ENCODE measurements at places on chromosomes 4 and X.

DNA sequence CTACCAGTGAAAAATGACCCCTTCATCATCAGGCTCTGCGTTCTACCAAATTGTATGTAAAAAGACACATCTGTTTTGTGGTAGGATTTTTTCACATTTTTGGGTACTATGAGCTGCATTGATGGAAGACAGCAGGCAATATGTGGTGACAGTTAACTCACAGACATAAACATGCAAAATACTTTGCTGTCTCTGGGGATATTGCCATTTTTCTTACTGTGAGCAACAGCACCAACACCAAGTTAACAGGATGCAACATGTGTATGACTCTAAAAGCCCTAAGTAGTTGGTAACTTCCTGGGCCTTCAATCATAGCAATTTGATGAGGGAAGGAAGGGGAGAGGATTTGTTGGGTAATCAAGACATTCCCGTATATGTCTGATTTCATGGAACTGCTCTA lies 56.4 kb upstream of the DRP2 start:
- DNase-seq, result no peak

GRCh38 chr4:98345838-98346237 lies 84.7 kb downstream of the RAP1GDS1 start:
- no peak for DNase-seq

DNA sequence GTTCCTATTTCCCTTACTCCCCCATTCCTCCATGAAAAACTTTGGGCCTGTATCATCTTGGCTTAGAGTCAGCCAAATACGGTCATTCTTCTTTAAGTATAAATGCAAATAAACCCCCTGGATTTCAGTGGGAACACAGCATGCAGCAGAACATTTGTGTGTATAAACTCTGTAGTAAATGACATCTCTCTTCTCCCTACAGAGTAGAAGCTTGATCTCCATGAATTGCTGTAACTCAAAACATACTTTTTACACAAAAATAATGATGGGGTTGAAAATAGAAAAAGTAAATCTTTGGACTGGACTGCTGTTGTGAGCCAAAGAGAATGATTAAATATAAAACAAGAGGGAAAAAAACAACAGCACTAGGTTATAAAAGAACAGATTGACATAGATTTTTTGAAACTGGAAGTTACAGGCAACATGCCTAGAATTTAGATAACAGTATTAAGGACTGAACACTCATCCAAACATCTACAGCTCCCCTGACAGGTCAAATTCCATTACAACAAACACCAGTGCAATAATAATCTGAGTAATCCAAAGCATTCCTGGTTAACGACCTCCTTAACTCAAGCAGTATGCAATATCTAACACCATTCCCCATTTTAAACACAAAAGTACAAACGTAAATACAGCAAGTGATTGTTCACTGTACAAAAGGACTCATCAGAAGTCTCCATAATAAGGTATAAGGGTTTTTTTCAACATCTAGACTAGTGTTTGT lies 30.7 kb downstream of the TSPAN5 start:
- no peak for DNase-seq

- DNase-seq, result no peak
Observed at GRCh38 chrX:43880425-43880824, 1.8 kb downstream of the MAOB start.

DNA sequence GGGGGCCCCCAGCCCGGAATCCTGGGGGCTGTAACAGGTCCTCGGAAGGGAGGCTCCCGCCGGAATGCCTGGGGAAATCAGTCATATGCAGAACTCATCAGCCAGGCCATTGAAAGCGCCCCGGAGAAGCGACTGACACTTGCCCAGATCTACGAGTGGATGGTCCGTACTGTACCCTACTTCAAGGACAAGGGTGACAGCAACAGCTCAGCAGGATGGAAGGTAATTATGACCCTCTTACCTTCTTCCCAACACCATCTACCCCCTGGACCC lies 1.0 kb downstream of the FOXO4 start:
- DNase-seq, result no peak

DNA sequence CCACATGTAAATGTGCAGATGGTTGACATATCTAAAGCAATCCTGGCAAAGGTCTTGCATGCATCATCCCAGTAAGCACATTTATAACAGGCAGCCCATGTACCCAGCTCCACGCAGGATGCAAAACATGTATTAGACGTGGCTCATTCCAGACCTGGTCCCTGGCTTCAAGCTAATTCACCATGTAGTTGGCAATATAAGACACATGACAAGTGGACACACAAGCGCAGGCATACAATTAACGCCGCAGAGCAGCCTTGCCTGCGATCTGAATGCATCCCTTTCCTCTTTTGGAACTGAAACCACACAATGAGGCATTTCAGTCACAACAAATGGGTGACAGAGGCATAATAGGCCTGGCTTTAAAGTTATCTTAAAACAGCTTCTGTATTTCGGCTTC lies 114.5 kb upstream of the TRIM2 start:
- DNase-seq, result no peak

- peak; percentile 31 for DNase-seq
Observed at GRCh38 chrX:129925305-129926092, 19.5 kb downstream of the UTP14A start.

DNA sequence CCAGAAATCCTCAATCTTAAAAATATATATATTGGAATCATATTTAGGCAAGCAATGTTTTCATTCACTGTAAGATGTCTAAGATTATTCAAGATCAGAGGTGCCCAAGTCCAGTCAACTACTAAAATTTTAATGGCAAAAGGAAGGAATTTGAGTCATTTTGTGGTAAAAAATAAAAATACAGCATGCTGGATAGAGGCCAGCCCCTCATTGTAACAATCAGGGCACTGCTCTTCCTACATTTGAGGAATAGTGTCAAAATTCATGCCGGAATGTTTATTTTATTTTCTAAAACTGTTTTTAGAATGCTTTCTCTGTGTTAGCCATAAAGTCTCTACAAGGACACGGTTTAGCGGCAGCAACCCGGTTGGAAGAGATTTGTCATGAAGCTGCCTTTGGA lies 49.9 kb upstream of the SRD5A3 start:
- no peak for DNase-seq

- peak; percentile 24 for DNase-seq
Observed at GRCh38 chrX:67545893-67546495, 2.2 kb downstream of the AR start.

DNA sequence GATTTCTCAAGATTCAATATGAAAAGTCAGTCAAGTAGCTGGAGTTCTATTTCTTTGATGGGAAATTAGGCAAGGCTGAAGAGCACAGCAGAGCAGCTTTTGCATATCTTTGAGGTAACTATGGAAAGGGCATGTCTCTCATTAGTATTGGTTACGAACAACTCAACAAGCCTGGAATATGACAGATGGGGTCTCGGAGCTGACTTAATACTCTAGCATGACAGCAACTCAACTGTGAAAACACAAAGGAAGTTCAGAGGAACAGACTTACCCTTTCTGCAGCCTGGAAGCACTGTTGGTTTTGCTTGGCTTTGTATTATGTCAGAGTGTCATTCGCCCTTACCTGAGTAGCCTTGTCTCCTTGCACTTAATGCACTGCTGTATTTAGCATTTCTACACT lies 79.9 kb upstream of the AADAT start:
- no peak for DNase-seq

Data from frontal cortex (tissue), 4 donors.